ENCODE measurements at places on chromosomes 5 and 9.

- DNase-seq = no peak
Measured at GRCh38 chr5:9239626-9240025, 306.2 kb downstream of the SEMA5A start.

DNA sequence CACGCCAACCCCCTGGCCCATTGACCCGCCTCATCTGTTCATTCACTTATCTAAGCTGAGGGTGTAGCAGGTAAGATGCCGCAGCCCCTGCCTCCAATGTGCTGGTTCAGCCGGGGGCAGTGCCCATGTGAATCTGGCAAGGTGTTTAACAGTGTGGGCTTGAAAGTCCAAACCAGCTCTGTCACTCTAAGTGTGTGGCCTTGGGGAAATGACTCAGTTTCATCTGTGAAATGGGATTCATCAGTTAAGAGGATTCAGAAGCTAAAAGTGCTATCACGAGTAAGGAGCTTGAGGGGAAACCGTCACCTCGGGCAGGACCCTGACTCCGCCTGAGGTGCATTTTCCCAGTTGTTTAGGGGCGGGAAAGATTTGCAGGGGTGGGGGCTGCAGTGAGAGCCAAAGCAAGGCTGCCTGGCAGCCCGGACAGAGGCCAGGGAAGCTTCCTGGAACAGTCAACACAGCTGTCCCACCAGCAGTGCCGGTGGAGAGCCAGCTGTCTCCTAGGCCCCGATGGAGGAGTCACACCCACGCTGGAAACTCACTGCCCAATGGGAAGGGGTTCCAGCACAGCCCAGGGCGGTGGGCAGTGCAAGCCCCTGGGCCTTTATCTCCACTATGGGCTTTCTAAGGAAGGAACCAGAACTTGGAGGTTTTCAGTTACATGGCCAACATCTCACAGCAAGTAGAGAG, 9.7 kb upstream of the URM1 start:
- DNase-seq = no peak

GRCh38 chr5:16736158-16736995, 119.6 kb upstream of the RETREG1 start:
- DNase-seq = peak; percentile 74

DNA sequence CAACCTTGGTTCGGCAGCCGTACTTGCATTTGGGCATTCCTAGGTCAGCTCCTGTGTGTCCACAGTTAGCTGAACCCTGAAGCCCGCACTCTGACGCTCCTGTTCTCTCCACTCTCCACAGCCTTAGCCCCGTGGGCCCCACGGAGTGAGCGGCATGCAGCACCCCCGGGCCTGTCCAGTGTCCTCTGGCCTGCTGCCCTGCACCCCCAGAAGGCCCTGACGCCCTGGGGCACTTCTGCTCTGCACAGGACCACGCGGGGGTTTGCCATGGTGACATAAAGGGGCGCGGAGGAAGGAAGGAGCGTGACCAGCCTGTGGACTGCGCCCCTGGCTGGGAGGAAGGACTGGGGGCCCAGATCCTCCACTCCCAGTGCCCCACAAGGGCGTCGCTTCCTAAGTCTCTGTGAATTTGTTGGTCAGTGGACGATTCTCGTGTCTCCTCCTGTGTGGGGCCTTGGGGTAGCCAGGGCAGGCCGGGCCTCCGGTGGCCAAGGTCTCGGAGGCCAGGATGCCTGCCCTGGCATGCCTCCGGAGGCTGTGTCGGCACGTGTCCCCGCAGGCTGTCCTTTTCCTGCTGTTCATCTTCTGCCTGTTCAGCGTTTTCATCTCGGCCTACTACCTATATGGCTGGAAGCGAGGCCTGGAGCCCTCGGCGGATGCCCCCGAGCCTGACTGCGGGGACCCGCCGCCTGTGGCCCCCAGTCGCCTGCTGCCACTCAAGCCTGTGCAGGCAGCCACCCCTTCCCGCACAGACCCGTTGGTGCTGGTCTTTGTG, 13.0 kb downstream of the NDST1 start:
- DNase-seq = no peak

GRCh38 chr5:179776411-179776938, 17.3 kb upstream of the LTC4S start:
- DNase-seq = no peak

DNA sequence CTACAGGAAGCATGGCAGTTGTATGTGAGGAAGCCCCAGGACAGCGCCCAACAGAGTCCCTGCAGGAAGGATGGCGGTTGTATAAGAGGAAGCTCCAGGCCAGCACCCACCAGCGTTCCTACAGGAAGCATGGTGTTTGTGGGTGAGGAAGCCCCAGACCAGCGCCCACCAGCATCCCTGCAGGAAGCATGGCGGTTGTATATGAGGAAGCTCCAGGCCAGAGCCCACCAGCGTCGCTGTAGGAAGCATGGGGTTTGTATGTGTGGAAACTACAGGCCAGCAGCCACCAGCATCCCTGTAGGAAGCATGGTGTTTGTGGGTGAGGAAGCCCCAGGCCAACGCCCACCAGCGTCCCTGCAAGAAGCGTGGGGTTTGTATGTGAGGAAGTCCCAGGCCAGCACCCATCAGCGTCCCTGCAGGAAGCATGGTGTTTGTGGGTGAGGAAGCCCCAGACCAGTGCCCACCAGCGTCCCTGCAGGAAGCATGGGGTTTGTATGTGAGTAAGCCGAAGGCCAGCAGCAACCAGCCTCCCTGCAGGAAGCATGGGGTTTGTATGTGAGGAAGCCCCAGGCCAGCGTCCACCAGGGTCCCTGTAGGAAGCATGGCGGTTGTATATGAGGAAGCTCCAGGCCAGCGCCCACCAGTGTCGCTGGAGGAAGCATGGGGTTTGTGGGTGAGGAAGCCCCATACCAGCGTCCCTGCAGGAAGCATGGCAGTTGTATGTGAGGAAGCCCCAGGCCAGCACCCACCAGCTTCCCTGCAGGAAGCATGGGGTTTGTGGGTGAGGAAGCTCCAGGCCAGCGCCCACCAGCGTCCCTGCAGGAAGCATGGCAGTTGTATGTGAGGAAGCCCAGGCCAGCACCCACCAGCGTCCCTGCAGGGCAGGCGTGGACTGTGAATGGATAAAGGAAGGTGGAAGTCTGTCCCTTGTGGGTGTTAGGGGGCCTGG, 79.0 kb downstream of the DAP start:
- no peak for DNase-seq

DNA sequence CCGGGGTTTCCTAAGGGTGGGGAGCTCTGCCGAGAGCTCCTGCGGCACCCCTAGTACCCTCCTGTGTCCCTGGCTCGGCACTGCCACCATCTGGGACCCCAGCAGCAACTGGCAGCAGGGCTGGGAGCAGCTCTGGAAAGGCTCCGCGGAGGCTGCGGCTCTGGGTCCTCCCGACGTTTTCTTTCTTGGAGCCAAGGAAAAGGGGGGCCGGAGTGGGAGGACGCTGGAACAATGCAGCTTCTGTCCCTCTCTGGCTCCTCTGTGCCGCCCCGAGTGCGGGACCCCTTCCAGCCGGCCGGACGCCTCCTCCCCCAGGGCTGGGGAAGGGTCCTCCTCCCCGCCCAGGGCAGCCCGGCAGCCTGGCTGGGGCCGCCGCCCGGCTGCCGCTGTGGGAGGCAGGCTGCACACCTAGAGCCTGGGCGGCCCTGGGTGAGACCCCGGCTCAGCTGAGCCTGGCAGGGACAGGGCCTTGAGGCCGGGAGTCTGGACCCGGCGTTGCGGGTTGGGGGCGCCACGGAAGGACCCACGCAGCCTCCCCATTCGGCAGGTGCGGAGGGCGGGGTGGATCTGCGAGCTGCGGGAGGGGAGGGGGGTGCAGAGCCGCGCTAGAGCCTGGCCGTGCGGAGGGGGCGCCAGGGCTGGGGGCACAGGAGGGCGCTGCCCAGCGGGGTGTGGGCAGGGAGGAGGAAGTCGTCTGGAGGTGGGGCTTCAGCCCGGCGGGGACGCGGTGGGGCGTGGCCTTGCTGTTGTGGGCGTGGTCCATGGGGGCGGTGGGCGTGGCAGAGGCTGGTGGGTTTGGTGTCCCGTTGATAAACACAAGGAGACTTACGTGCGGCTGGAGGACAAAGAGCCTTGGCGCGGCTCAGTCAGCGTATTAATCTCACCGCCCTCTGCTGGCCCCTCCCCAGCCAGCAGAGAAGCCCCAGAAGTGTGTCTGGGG, 15.1 kb downstream of the GPSM1 start:
- DNase-seq = peak; percentile 87
